ENCODE measurements at places on chromosomes 3 and 15.

DNA sequence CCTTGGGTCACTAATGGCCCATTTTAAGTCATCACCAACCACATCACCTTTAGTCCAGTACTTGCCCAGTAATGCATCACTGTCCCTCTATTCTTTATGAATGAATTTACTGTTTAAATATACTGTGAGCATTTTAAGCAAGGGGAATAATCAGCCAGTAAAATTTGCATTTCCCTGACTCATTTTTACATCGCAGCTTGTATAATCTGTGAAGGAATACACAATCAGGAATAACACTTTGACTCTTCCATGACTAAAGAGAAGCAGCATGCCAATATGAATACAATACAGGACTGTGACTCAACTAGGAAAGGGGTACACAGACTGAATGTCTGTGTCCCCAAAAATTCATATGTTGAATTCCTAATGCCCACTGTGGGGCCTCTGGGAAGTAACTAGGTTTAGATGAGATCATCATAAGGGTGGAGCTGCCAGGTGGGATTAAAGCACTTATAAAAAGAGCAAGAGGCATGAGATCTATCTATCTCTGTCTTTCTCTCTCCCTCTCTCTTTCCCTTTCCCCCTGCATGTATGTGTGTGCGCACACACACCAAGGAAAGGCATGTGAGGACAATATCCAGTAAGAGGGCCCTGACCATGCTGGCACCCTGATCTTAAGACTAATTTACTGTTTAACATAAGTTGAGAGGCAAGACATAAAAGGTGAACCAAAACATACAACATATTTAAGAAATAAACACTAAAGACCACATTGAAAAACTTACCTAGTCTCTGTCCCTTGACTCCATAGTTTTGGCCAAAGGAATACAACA lies 12.1 kb downstream of the B4GALT4 start:
- DNase-seq, result no peak

GRCh38 chr15:77171221-77171967 lies 100.5 kb upstream of the TSPAN3 start:
- no peak for DNase-seq

GRCh38 chr15:91186904-91187656 lies 87.0 kb downstream of the SV2B start:
- DNase-seq, result no peak

DNA sequence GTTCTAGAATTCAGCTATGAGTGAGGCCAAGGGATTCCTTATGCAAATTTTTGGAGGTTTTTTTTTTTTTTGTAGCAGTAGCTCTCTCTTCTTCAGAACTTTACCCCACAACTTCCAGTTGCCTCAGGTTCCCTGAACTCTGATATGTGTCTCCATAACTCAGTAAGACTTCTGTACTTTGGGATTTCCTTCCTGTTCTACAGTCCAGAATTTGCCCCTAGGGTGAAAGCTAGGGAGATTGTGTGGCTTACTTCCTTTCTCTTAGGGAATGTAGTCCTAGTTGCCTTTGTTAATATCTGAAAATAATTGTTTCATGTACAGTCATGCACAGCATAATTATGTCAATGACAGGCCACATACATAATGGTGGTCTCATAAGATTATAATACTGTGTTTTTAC lies 30.8 kb downstream of the LRRC28 start:
- no peak for DNase-seq

GRCh38 chr3:7847021-7847420 lies 654.6 kb upstream of the LMCD1 start:
- no peak for DNase-seq

GRCh38 chr3:23575697-23576096 lies 230.1 kb upstream of the UBE2E1 start:
- DNase-seq, result no peak

- DNase-seq, result no peak
Measured at GRCh38 chr3:66179793-66180192, 41.0 kb upstream of the SLC25A26 start.

GRCh38 chr3:17882981-17883380 lies 140.6 kb upstream of the TBC1D5 start:
- no peak for DNase-seq

DNA sequence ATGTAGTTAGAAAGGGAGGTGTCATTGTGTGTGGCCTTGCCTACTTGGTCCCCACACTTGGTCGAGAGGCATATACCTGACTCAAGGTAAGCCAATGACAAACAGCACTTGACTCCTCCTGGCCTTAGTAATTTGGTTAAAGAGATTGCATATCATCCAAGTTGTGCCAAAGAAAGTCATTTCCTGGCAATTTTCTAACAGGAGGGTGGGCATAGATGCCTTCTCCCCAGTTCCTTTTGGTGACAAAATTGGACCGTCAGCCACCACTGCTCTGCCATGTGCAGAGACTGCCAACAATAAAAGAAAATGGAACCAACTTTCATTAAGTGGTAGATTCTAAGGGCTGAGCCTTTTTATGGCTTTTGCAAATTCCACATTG lies 7.9 kb upstream of the LEKR1 start:
- DNase-seq, result no peak

- no peak for DNase-seq
Measured at GRCh38 chr15:82595203-82595602, 52.0 kb downstream of the CPEB1 start.

DNA sequence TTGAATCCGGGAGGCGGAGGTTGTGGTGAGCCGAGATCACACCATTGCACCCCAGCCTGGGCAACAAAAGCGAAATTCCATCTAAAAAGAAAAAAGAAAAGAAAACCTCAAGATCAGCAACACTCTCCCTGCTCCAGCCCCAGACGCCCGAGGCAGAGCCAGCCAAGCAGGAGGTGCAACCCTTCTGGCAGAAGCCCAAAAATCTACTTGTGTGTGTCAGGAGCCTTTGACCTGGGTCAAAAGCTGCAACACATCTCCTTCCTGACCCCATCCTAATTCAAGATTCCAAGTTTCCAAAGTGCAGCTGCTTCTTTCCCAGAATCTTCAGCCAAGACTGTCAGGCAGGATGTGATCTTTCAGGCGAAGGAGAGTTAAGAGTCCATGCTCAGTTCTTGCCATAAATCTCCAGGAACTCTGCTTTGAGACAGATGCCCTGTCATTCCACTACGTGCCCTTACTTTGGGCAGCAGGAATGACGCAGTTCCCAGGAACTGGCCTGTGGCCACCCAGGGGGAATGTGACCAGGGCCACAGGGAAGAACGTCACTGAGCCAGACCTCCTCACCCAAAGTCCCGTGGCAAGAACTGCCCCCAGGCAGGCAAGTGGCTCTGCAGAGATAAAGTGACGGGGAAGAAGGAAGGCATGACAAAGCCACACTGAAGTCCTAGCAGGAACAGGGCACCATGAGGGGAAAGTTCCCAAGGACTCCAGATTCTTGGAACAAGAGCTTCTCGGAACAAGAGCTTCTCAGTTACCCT lies 39.4 kb downstream of the SH3BP5 start:
- no peak for DNase-seq

GRCh38 chr3:156433910-156434309 lies 121.0 kb downstream of the SSR3 start:
- no peak for DNase-seq

- no peak for DNase-seq
Measured at GRCh38 chr3:159548675-159549335, 439.8 kb upstream of the IL12A start.

DNA sequence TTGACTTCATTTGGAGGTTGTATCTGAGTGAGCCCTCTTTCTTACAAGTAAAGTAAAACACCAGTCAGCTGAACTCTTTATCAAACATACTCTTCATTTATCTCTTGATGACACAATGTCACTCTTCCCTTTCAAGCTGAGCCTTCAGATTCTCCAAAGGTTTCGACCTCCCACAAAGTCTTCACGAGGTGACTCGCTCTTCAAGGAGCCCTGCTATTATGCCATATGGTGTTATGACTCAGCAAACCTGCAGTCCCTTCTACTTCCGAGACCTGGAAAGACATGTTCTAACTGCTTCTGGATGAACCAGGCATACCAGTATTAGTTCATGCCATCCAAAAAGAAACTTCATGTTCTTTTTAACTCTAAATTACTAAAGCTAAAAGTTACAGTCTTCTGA lies 23.1 kb downstream of the AADAC start:
- no peak for DNase-seq

- DNase-seq, result no peak
Measured at GRCh38 chr15:95032156-95032555, 800.8 kb downstream of the MCTP2 start.

DNA sequence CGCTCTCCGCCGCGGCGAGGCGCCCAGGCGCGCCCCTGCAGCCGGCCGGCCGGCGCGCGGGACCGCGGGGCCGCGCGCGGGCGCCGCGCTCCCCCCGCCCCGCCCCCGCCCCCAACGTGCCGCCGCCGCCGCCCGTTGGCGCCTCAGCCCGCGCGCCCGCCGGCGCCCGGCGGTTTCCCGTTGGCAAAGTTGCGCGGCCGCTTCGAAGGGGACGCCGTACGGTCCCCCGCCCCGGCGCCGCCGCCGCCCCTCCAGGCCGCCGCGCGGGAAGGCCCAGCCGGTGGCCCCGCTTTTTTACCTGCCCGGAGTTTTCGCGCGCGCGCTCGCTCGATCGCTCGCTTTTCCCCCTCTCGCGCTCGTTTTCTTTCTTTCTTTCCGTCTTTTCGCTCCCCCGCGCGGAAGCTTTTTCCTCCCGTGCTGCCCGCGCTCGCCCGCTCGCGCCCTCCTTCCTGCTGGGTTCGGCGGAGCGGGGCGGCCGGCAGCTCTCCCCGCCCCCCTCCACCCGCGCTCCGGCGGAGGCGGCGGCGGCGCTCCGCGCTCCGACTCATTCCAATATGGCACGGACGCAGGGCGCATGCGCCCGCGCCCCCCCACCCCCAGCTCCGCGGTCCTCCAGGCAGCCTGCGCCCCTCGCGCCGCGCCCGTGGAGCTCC lies at the start of gene SFMBT1:
SFMBT1 (minus strand) TSS at position 556 of the 653 bp plus-strand sequence. CDS start 76,945 bp downstream, outside the sequence.
- peak; percentile 38 for DNase-seq

GRCh38 chr15:61169904-61170695 lies 59.0 kb downstream of the RORA start:
- DNase-seq, result no peak

DNA sequence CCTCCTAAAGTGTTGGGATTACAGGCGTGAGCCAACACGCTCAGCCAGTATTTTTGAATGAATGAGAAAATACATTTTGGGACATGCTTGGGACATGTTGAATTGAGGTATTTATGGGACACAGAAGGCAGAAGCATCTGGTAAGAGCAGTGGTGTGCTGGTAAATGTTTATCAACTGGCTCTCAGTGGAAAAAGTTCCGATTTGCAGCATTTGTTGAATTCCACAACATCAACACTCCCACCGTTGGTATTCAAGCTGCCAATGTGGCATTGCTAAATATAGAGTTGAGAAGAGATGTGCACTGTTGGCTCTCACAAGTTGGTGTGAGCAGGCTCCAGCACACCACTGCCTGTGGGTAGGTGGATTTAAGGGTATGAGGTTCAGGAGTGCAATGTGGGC lies 35.8 kb upstream of the LRRFIP2 start:
- DNase-seq, result no peak

DNA sequence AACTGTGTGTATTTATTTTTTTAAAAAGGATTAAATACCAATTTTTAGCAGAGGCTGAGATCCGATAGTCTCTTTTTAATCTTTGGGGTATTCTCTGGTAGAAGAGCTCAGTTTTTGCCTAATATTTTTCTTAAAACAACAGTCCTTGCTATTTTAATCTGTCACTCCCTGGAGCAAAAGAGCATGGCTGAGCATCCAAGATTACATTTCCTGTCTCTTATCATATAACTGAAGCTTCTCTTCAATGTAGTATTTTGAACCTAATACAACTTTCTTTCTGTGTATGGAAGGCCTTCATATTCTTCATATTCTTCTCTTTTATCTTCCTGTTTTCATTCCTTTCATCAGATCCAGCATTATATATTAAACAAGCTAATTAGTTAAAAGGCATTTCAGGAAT lies 293.7 kb downstream of the NSUN3 start:
- no peak for DNase-seq

GRCh38 chr3:76107935-76108570 lies 322.7 kb upstream of the ZNF717 start:
- DNase-seq, result no peak

- no peak for DNase-seq
Measured at GRCh38 chr15:40985541-40986330, 32.5 kb downstream of the CHAC1 start.

GRCh38 chr3:53544357-53544756 lies 49.9 kb downstream of the CACNA1D start:
- no peak for DNase-seq

GRCh38 chr3:10815487-10815886 lies 541 bp upstream of the SLC6A11 start:
- no peak for DNase-seq

DNA sequence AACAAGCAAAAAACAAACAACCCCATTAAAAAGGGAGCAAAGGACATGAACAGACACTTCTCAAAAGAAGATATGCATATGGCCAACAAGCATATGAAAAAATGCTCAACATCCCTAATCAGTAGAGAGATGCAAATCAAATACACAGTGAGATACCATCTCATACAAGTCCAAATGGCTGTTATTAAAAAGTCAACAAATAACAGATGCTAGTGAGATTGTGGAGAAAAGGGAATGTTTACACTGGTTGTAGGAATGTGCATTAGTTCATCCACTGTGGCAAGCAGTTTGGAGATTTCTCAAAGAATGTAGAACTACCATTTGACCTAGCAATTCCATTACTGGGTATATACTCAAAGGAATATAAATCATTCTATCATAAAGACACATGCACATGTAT lies 44.5 kb downstream of the RIOX2 start:
- no peak for DNase-seq

- DNase-seq, result no peak
Measured at GRCh38 chr15:51121118-51121517, 26.4 kb upstream of the TNFAIP8L3 start.

- DNase-seq, result no peak
Measured at GRCh38 chr3:186651678-186652215, 11.5 kb downstream of the FETUB start.

GRCh38 chr3:87145553-87145952 lies 81.6 kb upstream of the CHMP2B start:
- no peak for DNase-seq

DNA sequence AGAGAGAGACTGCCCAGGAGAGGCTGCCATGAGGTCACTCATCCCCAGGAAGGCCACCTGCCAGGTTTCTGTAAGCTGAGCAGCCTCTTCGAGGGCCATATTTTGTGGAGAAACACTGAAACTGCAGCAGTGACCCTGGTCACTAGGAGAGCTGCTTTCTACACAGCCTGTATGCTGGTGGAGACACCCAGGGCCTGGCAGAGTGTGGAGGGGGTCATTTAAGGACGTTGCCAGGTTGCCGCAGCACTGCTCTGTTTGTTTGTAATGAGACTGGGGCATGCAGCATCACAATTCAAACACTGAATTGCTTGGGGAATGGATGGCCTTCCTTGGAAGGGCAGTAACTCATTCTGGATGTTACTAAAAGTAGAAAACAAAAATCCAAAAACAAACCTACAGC lies 104.9 kb upstream of the TRIM42 start:
- DNase-seq, result no peak

- DNase-seq, result no peak
Measured at GRCh38 chr15:35507932-35508638, 37.9 kb downstream of the DPH6 start.

- DNase-seq, result no peak
Measured at GRCh38 chr3:169562988-169563774, 100.3 kb downstream of the MECOM start.

DNA sequence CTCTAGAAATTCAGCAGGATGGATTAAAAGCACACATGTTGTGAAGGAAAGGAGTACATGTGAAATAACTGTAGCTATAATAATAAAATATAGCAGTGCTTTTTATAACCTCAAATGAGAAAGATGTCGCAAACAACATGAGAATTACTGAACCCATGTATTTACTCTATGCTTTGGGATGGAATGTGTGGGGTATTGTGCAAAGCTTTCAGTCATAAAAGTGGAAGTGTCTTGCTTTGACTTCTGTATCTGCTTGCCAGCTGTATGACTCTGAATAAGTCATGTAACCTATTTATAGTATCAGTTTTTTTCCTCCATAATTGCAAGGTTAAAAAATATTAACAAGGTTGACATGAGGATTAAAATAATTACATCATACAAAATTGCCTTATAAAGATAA lies 519.3 kb upstream of the CADM2 start:
- no peak for DNase-seq
